Right atrium auricular region (tissue), 2 donors: ENCODE measurements at places on chromosomes 2 and 18. TPM values are rescaled to one million over a fixed set of nuclear protein-coding genes. Genes with fewer than 3 reads are reported as not detected.

- DNase-seq = no peak
Measured at GRCh38 chr2:143378996-143379395, 249.8 kb downstream of the ARHGAP15 start.

The CENPA gene
- 0.41 TPM for total RNA-seq

The ALKAL2 gene
- total RNA-seq = 1.1 TPM

DNA sequence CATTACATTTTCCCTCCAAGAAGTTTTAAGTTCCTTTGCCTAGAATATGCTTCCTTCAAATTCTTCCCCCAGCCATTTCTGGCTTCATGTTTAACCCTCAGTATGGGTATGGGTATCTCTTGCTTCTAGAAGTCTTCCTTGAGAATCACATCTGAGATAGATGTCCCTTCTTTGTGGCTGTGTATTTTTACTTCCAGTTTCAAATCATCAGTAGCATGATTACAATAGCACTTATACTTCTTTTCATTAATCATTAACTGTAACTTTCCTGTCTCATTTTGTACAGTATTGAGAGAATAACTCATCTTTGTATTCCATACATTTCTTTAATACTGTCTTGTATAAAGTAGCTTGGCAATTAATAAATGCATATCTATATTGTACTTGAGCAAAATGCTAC, 17.3 kb upstream of the PDE1A start:
- DNase-seq = no peak

DNA sequence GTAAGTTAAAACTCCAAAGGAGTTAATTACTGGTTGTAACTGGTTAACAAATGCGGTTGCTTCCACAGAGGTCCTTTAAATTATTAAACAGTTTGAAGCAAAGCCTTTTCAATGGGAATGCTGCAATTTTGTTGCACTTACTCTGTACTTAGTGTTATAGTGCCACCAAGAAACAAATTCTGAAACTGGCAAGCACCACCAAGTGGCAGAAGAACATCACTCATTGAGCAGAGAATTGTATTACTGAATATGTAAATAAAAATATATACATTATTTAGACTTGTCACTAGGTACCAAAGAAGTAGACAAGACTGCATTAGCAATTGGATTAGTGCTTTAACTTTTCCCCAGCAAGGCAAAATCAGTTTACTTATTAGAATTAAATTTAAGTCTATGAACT, 2.6 kb upstream of the TMEFF2 start:
- DNase-seq = no peak

DNA sequence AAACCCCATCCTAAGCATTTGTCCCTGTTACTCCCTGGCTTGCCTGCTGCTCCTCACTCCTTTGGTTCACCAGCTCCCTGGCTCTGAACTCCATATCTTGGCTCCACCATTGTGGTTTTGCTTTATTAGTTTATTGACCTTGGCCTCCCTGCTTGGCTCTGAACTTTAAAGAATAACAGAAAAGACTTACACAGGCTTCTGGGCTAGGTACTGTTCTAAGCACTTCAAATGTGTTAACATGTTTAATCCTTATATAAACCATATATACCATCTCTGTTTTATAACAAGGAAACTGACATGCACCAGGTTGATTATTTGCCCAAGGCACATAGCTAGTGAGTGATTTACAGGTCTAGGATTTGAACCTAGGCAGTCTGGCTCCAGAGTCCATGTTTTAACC, 149.7 kb upstream of the CAPN13 start:
- DNase-seq = no peak

GRCh38 chr18:9629709-9630108, 15.3 kb upstream of the PPP4R1 start:
- DNase-seq = no peak

The NEB gene
- total RNA-seq = 136 TPM

- DNase-seq = no peak
Measured at GRCh38 chr18:4438938-4439337, 16.2 kb downstream of the DLGAP1 start.

The STAT4 gene
- 15.2 TPM for total RNA-seq

DNA sequence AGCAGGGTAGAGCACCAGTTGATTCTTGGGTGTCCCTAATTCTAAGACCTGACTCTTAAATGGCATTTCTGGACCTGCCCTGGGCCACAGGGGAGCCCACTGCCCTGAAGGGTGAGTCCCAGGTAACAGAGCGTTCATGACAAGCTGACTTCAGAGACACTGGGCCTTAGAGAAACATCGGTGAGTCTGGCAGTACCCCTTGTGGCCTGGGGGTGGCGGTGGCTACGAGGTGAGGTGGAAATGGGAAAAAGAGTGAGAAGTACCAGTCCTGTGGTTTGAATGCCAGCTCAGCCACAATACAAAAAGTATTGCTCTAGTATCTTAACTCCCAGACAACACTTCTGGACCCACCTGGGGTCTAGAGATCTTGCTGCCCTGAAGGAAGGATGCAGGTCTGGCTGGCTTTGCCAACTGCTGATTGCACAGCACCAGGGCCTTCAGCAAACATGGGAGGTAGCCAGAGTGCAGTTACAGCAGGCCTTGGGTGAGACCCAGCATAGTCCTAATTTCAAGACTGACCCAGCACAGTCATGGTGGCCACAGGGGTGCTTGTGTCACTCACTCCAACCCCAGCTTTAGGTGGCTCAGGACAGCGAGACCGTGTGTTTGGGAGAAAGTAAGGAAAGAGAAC, 44.5 kb downstream of the USP34 start:
- no peak for DNase-seq

DNA sequence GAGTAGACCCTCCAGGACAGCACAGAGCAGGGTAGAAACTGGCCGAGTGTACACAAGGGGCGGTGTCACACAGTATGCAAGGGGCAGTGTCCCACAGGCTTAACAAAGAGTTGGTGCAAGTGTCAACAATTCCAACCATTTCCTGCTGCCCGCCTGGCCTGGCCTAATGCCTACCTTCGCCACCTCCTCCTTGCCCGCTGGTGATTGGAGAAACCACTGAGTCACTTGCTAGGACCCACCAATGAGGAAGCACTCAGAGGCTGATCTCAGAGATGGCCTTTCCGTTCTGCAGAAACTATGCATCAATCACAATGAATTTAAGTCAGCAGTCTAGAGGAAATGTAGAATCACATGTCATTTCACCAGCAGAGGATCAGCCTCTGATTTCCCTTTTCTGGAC, 263.3 kb upstream of the PKDCC start:
- no peak for DNase-seq

DNA sequence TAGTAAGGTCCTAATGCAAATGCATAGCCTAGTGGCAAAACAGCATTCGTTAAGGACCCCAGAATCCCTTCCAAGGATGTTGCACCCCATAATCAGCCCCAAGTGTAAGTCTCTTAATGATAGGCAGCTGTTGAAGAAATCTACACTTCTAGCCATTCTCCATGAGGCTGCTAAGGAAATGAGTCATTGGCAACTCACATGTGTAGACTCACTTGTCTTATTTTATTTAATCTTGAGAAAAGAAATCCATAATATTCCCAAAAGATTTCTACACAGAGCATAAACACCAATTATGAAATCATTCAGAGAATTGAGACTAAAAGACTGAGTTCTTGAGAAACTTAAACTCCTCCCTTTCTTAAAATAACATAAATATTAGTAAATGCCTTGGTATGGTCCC, 52.4 kb downstream of the AKAIN1 start:
- no peak for DNase-seq

The OR6B2 gene
- not detected for total RNA-seq

GRCh38 chr2:218011653-218012040, 8.9 kb upstream of the TNS1 start:
- no peak for DNase-seq

GRCh38 chr2:106537047-106537446, 49.9 kb downstream of the CD8B2 start:
- DNase-seq = no peak

- DNase-seq = no peak
Measured at GRCh38 chr2:197954328-197954727, 149.9 kb downstream of the PLCL1 start.

The C1GALT1C1L gene
- 2.1 TPM for total RNA-seq

GRCh38 chr2:149077861-149078260, 39.4 kb downstream of the LYPD6B start:
- no peak for DNase-seq

DNA sequence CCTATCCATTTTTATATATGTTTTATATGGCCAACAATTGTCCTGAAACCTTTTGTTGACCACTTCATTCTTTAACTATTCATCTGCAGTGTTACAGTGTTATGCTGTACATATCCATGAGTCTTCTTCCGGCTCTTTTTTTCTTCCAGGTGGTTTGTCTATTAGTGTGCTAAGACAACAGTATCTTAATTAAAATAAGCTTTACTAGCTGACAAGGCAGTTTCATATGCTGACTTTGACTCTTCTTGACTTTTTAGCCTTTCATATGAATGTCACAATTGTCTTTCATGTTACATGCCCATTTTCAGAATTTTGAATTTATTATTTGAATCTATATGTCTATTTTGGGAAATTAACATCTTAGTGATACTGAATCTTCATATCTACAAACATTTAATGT, 1249.0 kb downstream of the DPP10 start:
- no peak for DNase-seq

DNA sequence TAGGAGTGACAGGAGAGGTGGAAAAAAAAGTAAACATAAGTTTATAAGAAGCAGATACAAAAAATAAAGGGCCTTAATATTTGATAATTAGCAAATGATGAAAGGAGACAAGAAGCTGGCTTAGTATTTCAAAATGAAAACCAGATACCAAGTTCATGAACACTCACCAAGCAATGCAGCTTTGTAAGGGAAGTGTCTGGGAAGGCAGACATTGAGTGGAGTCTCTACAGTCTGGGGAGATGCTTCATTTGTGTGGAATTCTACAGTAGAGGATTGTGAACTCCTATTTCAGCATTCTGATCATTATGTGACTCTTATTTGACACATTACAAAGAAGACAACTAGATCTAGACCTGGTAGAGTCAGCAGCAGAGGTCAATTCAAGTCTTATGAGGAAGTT, 1072.7 kb downstream of the DSC3 start:
- DNase-seq = no peak

- DNase-seq = no peak
Measured at GRCh38 chr18:77111951-77112746, 20.4 kb downstream of the MBP start.

DNA sequence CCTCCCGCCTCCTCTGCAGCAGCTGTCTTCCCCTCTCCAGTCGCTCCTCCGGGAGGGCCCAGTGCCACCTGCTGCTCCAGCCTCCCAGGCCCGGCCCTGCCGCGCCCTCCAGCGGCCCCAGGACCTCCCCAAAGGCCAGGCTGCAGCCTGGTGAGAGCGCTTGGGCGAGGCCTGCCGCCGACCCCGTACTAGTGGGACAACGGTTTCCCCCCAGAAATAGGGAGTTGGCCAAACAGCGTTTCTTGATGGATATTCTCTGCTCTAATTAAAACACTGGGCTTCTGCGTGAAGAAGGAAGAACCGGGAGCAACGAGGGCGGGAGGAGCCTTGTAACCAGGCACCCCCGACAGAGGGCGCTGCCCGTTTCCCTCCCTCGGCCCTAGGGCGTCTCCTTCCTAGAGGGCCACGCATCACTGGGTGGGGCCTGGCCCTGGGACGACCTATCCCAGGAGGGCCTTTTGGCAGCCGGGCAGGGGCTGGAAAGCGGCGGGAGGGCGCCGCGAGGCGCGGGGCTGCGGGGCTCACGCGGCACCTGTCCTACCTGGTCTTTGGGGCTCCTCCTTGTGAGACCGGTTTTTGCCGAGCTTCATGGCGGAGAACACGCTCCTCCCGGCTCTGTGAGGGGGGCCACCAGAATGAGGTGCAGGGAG, 25.4 kb upstream of the OTOF start:
- peak; percentile 62 for DNase-seq

GRCh38 chr2:100767224-100767653, 52.7 kb upstream of the NPAS2 start:
- no peak for DNase-seq

- no peak for DNase-seq
Measured at GRCh38 chr18:77123320-77124231, 9.0 kb downstream of the MBP start.

The DUSP11 gene
- 18.2 TPM for total RNA-seq

- no peak for DNase-seq
Measured at GRCh38 chr2:196963961-196964360, 37.5 kb upstream of the PGAP1 start.

The GRB14 gene
- total RNA-seq = 4.4 TPM

DNA sequence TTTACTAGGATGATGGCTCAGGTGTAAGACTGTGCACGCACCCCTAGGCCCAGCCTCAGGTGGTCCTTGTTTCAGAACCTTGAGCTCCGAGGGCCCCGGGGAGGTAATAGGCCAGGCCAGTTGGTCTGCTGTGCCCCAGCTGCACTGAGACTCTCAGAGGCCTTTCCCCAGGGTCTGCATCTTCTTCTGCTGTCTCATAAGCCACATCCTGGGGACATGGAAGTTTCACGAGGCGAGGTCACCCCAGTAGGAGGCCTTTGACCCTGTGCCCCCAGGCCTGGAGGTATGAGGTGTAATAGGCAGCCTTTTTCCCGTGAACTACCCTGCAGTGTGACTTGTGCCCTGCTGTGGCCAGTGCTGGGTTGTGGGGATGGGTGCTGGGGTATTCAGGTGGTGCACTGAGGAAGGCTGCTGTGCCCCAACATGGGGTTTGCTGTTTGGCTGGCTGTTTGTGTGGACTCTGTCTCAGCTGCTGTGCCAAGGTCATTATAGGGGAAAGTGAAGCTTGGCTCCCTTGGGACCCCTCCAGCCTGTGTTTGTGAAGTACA, 6.9 kb downstream of the OXER1 start:
- no peak for DNase-seq

The TMEM37 gene
- 5.4 TPM for total RNA-seq

The PLCD4 gene
- 0.51 TPM for total RNA-seq

GRCh38 chr18:10190564-10190963, 263.9 kb upstream of the APCDD1 start:
- no peak for DNase-seq

The ANO7 gene
- 1.1 TPM for total RNA-seq

- no peak for DNase-seq
Measured at GRCh38 chr2:73043276-73043675, 28.2 kb downstream of the SFXN5 start.

- DNase-seq = no peak
Measured at GRCh38 chr18:45688113-45688512, 35.9 kb upstream of the SLC14A1 start.

GRCh38 chr2:180829261-180829660, 151.1 kb upstream of the UBE2E3 start:
- no peak for DNase-seq

DNA sequence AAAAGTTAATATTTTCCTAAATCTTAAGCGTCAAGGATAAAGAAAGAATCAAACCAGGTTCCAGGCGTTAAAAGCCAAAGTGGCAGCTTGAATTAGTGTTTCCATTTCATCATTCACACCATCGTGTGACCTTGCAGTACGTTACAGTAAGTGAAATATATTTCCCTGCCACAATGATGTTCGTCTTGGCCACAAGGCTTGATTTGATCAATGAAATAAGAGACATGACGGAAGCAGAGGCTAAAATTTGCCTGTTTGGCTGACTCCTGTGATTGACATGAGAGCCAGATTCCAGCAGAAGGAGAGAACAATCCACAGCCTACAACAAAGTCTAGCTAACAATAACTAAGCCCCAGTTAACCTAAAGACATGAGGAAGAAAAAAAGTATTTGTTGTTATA, 62.0 kb downstream of the ASXL2 start:
- DNase-seq = no peak

The CAD gene
- 13.2 TPM for total RNA-seq

GRCh38 chr2:72716601-72717000, 109.2 kb downstream of the EXOC6B start:
- no peak for DNase-seq

The ASB18 gene
- 1.9 TPM for total RNA-seq

The STARD6 gene
- total RNA-seq = not detected
